GM10248 (cell line): ENCODE measurements at places on chromosomes 11 and 22.

DNA sequence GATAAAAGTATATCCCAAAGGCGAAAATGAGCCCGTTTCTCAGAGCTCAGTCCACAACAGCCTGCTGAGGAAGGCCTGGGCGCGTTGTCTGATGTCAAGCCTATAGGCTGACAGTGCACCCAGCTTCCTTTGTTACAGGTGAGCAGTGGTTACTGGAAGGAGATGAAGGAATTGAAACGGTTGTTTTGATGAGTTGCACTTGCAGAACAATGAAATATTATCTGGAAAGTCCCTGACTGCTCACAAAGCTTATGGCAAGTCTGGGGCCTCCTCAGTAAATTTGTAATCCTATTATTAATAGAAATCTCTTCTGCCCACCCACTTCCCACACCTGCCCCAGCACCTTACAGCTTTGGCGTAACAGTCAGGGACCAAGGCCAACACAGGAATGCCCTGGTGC lies 77.8 kb downstream of the C11orf91 start:
- no peak for DNase-seq

DNA sequence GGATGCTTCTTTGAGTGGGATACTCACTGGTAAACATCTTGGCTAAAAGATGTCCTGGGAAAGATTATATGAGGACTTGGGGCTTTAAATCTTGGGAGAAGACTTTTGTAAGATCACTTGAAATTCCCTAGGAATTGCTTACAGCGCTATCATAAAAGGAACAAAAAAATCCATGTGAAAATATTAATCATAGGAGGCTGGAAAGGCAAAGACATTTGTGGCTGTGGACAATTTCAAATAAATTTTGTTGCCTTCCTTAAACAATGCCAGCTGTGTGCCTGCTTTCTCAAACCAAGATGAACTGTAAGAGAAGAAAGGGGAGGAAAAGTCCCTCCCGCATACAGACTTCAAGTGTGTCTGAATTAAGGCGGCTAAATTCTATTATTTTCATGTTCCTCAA lies 75.6 kb downstream of the SNX19 start:
- DNase-seq: no peak

DNA sequence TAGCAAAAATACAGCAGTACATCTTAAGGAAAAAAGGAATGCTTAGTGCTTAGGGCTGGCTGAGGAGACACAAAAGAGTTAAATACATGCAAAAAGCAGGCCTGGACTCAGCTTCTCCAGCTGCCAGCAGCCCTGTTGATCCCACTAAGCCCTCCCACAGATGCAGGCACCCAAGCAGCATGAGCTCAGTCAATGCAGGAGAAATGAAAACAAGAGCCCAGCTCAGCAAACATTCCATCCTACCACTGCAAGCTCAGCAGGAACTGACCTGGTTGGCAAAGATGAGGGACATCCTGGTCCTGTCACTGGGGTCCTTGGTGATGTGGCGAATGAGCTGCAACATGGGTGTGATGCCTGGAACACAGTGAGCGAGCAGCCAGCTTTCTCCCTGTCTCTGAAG lies 5.8 kb downstream of the CYB5R2 start:
- DNase-seq: no peak

- no peak for DNase-seq
Observed at GRCh38 chr22:23816156-23816976, 22.4 kb downstream of the DERL3 start.

- DNase-seq: no peak
Observed at GRCh38 chr11:45396394-45396793, 110.3 kb upstream of the SYT13 start.

GRCh38 chr11:78251083-78251775 lies 62.5 kb downstream of the USP35 start:
- no peak for DNase-seq

GRCh38 chr11:100574894-100575769 lies 112.0 kb upstream of the ARHGAP42 start:
- DNase-seq: no peak
